ENCODE measurements at places on chromosomes 16 and 17. TPM values are rescaled to one million over a fixed set of nuclear protein-coding genes. Genes with fewer than 3 reads are reported as not detected.

WIPF2 gene
- 6.3 TPM for total RNA-seq

TM4SF5 gene
- total RNA-seq, result not detected

SMIM36 gene
- total RNA-seq, result not detected

EVI2A gene
- total RNA-seq, result 16.6 TPM

EVPLL gene
- total RNA-seq, result not detected

RSPRY1 gene
- total RNA-seq, result 42.0 TPM

CD19 gene
- not detected for total RNA-seq

CLEC18A gene
- 0.10 TPM for total RNA-seq

- DNase-seq, result no peak
Measured at GRCh38 chr16:3152027-3152276, 17.1 kb downstream of the ZNF213 start.

DNA sequence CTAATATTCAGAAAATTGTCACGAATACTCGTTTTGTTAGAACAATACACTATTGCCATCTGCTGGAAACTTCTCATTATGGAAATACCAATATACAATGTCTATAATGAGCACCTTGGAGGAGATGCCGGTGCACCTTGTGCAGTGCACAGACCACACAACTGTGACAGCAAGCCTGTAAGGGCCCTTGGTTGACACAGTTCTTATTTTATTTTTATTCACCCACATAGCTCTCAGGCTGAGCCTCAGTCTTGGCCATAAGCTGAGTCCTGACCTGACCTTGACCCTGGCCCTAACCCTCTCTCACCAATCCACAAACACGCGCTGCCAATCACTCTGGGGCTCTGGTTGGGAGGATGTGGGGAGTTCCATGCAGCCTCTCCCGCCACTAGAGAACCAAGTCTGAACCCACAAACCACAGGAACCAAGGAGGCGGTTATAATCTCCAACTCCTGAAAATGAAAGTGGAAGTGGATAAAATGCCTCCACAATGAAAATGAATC is 7.6 kb downstream of the AIPL1 start:
- DNase-seq, result peak; percentile 72

DNA sequence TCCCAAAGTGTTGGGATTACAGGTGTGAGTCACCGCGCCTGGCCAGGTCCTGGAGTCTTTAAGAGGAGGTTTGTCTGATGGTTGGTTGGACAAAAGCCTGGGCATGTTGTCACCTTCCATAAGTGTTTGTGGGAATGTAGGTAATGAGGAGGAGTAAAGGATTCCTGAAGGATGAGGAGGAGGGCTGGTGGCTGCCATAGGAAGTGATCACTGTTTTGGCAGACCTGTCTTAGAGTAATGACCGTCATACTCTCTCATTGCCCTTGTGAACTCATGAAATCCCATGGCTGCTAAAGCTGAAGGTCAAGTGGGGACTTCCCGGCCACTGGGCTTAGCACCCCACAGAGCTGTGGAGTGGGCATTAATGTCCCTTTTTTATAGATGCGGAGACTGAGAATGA is 40.5 kb downstream of the TENT4B start:
- DNase-seq, result no peak

DNA sequence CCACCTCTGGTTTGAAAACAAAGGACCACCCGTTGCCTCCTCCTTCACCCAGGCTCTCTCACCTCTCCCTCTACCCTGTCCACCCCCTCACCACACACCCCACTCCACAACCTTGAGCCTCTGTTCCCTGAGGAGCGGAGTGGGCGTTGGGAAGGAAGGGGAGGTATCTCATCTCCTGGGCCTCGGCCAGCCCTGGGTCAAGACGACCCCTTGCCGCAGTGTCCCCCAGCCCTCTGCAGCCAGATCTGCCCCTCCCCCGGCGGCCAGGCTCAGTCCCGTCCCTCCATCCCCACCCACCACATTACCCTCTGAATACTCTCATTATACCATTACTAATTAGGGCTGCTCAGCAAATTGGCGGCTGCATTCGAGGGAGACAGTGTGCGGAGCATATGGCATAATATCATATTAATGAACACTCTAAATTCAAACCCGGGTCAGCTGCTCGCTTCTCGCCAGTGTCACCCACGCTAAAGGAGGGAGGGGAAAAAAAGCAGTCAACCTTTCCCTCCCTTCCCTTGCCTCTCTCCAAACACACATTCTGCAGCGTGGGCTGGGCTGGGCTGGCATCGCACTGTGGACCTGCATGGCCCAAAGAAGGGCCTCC is 123.2 kb upstream of the LHX1 start:
- no peak for DNase-seq

DNA sequence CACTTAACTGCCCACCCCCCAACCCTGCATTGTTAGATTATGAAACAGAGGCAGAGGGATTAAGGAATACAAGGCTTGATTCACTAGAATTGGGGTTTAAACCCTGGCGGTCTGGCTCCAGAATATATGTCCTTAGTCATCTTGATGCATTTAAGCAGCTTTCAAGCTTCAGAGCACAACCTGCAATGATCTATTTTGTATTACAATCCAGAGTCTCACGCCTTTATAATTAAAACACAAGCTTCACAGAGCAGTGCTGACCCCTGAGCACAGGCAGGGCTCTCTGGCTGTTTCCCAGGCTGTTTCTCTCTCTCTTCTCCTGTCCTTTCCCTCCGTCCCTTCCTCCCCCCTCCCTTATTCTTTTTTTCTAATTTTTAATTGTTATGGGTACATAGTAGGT is 209.1 kb downstream of the SPECC1 start:
- no peak for DNase-seq

GRCh38 chr16:27289669-27290068 is 21.1 kb upstream of the NSMCE1 start:
- DNase-seq, result no peak

GRCh38 chr17:49490276-49490675 is 4.8 kb upstream of the NGFR start:
- DNase-seq, result no peak

- DNase-seq, result no peak
Measured at GRCh38 chr17:37247825-37248224, 128.0 kb upstream of the C17orf78 start.

- DNase-seq, result no peak
Measured at GRCh38 chr17:56506349-56506748, 87.2 kb upstream of the NOG start.

- DNase-seq, result no peak
Measured at GRCh38 chr16:66226762-66227161, 139.7 kb upstream of the CDH5 start.

DNA sequence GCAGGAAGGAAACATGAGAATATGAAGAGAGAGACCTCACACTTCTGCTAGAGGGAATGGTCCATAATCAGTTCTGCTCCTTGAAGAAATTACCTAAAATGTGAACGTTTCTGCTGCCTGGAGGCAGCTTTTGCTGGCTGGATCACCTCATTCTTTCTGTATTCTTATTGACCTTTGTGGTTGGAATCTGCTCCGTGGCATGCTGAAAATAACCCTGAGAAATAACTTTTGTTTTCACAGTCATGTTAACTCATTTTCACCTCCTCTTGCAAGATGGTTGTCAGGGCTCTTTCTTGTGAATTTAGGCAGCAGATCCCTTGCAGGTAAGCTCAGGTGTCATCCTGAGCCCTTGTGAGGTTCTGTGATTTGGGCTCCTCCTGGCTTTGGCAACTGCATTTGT is 70.2 kb downstream of the IRF8 start:
- DNase-seq, result peak; percentile 32

DNA sequence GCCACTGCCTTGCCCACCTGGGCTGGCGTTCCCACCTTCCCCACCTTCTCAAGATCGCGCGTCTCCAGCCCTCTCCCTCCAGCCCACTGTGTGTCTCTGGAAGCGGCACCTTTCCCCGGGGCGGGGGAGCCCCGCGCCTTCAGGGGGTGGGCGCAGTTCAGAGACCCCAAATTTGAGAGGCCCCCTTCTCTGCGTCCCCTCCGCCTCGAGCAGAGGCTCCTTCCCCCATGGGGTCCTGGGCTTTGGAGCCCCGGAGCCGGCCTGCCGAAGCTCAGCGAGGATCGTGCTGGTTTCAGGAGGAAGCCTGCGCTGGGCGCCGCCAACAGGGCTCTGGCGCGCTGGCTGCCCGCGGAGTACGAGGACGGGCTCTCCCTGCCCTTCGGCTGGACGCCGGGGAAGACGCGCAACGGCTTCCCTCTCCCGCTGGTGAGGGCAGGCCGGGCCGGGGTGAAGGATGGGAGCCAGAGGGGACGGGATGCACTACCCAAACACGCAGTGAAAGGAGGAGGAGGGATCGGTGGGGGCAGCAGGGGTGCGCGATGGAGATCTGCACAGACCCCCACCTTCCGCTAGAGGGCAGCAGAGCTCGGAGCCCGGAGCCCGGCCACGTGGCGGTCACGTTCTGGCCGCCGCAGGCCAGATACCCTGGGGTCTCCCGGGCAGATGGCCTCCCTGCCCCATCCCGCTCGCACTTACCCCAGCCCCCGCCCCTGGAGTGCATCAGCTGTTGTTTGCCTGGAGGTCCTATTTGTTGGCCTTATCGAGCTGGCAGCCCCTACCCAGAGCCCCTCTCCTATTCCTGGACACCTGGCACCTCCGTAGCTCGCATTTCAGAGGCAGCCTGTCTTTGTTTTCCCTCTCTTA is 11.1 kb downstream of the LPO start:
- peak; percentile 16 for DNase-seq

GRCh38 chr17:52546990-52547389 is 388.5 kb upstream of the CA10 start:
- peak; percentile 3 for DNase-seq

DNA sequence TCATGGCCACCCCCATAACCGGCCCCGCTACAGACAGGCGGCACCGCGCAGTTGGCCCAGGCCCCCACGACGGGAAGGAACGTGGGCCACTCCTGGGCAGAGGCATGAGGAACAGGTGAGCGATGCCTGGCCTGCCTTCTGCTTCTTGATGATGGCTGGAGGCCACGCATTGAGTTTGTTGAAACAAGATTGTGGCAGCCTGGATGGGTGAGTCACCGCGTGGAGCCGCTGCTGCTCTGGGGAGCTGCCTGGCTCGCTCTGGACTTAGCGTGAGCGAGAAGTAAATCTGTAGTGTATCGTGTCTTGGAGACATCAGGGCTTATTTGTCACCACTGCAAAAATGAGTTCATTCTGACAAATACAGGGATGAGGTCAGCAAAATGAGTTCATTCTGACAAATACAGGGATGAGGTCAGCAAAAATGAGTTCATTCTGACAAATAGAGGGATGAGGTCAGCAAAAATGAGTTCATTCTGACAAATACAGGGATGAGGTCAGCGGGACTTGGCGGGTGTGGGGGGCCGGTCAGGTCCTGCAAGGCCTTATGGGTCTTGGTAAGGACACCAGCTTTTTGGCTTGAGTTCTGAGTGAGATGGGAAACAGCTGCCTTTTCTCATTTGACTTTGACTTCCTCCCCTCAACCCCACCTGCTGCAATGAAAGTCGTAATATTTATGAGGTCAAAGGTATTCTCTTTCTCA is 93.0 kb downstream of the SEC14L1 start:
- peak; percentile 50 for DNase-seq

DNA sequence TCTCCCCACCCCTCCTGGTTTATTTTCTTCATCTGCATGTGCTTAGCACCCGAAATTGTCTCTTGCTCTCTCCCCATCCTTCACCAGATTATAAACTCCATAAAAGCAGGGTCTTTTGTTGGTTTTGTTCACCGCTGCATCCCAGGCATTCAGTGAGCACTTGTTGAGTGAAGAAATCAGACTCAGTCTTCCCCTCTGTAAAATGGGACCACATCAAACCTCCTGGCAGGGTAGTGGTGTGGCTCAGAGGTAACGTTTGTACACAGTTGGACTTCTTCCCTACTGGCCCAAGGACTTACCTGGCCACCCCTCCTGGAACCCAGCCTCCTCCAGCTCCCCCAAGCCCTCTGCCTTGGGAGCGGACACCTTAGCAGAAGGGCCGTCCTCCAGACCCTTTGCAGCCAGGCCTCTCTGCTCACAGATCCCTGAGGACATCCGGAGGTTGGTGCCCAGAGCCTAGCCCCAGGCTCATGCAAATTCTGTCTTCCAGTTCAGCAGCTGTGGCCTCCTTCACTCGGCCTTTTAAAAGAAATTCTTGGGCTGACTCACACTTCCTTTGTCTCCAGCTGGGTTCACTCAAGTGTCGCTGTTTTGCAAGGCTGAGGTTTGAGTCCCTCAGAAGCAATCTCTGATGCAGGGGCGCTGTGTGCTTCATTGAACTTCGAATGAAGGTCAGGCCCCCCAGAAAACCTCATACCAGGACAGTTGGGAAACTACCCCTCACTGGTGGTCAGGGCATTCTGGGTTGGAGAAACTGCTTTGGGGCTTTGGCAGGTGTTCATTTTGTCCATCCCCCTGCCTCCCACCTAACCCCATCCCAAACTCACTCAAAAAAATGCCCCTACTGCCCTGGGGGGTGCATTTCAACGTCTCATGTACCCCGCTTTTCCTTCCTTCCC is 16.8 kb upstream of the RMI2 start:
- peak; percentile 95 for DNase-seq

DNA sequence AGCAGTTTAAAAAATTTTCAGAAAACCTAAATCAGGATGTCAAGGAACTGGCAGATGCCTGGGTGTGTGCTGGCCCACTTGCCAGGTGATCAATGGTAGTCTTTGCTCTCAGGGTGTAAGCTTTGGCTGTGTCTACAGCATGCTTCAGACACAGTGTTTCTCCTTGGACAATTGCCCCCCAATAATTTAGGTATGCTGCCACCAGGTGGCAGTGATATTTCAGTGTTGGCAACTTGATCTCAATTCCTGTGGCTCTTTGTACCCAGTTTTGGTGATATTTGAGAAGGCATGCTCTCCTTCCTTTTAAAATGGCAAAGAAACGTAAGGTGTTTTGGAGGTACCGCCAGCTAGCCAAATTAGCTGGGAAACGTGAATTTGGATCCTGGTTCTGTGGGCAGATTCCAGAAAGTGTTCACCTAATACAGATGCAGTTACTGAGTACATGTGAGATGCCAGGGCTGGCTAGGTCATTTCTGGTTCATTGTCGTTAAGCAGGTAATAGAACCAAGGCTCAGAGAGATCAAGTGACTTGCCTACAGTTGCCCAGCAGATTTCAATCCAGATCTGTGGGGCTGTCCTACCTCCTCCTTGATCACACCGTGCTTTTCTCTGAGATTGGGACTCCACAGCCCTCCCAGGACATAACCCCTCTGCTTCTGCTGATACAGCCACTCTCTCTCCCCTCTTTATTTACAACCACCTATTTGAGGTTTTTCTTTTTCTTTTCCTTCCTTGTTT is 155.6 kb upstream of the PLCG2 start:
- peak; percentile 43 for DNase-seq

- DNase-seq, result no peak
Measured at GRCh38 chr17:57781386-57782061, 36.4 kb upstream of the CCDC182 start.

DNA sequence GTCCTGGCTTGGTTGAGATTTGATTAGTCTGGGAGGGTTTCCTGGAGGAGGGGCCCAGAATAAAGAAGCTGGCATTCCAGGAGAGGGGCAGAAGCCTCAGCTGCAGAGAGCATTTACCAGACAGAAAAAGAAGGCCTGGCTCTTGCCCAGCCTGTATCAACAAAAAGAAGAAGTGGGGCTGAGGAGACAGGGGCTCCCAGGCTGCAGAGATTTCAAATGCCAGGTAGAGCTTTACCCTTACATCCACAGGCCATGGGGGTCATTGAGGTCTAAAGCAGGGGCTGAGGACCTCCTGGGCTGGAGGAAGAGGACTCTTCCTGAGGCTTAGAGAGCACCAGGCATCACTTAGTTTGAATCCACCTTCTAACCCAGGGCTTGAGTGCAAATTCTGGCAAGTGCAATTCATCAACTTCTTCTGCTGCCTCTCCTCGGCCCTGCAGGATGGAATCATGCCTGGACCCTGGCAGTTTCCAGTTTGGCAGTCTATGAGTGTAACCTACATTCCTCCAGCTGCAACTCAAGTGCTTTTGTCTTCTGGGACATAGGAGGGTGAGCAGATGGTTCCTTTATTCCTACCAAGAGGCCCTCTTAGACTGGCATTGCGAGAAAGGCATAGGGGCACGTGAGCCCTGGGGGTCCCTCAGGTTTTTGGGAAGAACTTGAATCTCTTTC is 15.3 kb downstream of the CA7 start:
- no peak for DNase-seq

All from RPMI7951 (cell line).